Daoy (cell line): ENCODE measurements at places on chromosomes 6 and 20. TPM values are rescaled to one million over a fixed set of nuclear protein-coding genes. Genes with fewer than 3 reads are reported as not detected.
A peak's percentile ranks its signal among the peaks of the same experiment; 100 is the strongest.

TNNC2 gene
- not detected in 2 replicates for total RNA-seq

DNA sequence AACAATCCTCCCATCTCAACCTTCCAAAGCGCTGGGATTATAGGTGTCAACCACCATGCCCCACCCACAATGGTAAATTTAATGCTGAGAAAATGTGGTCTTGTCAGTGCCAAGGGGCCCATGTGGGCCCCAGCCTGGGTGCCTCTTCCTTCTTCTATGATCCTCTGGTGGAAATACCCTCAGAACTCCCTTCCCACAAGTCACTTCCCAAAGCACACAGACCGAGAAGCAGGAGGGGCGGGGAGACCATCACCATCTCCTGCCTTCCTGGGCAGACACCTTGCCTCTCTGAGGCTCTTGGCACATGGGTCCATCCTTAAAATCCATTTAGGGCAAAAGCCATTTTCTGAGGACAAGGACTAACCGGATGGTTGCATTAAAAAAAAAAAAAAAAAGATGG, 59.0 kb downstream of the NOL4L start:
- DNase-seq = no peak

DNA sequence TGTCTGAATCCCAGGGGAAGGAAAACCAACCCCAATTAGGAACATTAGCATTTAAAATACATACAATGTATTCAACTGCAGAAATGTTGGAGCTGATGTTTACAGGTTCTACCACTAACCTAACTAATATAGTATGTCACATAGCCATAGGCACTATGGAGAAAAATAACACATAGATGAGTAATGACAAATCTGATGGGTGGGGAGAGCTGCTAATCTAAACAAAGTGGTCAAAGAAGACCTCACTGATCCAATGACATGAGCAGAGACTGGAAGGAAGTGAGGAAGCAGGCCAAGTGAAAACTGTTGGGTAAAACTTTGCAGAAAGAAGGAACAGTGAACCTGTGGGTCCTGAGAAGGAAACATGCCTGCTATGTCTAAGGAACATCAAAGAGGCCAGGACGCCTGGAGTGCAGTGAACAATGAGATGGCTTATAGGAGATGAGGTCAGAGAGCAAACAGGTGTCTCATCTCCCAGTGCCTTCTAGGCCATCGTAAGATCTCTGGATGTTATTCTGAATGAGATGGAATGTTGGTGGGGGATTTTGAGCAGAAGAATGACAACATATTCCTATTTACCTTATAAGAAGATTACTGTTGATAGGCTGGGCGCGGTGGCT, 135.7 kb downstream of the ALDH8A1 start:
- DNase-seq = peak; percentile 41

TMEM63B gene
- total RNA-seq = 13.7 and 25.5 TPM in 2 replicates

DNA sequence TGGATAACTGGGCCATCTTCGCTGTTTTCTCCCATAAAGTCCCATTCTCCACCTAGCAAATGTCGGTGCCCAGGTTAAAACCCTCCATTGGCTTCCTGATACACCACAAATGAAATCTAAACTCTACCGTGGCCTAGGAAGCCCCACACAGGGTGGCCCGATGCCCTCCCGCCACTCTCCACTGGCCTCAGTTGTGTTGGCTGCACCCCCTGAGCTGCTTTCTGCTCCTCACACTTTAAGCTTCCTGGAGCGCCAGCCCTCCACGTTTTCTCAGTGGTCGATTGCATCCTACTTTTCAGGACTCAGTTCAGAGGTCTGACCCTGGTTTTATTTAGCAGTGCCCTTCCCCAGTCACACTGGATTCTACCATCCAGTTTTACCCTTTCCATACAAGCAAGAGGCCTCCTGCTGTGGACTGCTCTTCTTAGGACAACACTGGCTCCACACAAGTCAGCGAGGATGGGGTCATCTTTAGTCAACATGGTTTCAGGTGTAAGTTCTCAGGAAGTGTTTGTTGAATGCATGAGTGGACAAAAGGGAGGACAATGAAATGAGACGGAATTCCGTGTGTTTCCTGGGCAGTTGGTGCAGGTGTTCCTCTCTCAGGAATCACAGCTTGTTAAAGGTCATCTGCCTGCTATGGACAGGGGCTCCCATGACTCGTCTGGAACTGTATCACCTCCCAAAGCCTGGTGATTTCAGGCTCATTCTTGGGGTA, 124.1 kb downstream of the SULF2 start:
- DNase-seq = no peak

- no peak for DNase-seq
These were observed 4.6 kb downstream of the DACT2 start for GRCh38 chr6:168314948-168315347.

EYA2 gene
- total RNA-seq = 1.7 and 3.8 TPM in 2 replicates

GRCh38 chr6:4074478-4075235, 4.3 kb downstream of the FAM217A start:
- no peak for DNase-seq

- DNase-seq = peak; percentile 77
These were observed 445.4 kb upstream of the DEFB115 start for GRCh38 chr20:30811885-30812671.

EPB41L1 gene
- 2.2 and 8.5 TPM in 2 replicates for total RNA-seq

GRCh38 chr20:1890469-1891262, 4.5 kb upstream of the SIRPA start:
- DNase-seq = no peak

DNA sequence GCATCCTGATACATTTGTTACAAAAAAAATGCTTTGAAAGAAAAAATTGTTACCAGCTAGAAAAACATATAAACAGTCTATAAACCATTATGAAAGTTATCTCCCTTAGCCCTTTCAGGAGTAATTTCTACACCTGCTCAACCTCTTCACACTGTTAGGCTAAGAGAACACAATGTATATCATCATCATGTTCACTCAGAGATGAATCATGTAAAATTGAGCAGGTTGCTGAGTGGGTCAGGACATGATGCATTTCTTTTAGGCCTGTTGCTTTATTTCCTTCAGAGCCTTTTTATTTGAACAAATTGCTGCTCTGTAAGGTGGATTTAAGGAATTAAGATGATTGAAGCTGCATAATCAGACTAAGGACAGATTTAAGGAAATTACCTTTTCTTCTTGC, 531.3 kb upstream of the MAN1A1 start:
- DNase-seq = no peak

DNA sequence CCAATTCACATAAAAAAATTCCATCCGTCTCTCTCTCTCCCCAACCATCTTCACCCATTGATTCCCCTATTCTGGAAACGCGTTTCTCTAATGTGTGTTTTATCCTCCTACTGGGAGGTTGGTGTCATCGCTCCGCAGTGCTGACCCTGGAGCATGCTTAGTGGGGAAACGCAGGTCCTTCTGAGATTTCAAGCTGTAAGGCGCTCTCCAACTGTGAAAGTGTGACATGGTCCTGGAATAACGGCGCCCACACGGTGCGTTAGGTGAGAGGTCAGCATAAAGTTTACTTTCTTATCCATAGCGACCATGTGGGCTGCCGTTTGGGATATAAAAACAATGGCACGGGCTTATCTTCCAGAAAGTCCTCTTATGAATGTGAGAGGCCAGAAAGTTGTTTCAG, 123.9 kb downstream of the WDR27 start:
- DNase-seq = no peak
